K562 (cell line): ENCODE measurements at places on chromosomes 6 and 20.

DNA sequence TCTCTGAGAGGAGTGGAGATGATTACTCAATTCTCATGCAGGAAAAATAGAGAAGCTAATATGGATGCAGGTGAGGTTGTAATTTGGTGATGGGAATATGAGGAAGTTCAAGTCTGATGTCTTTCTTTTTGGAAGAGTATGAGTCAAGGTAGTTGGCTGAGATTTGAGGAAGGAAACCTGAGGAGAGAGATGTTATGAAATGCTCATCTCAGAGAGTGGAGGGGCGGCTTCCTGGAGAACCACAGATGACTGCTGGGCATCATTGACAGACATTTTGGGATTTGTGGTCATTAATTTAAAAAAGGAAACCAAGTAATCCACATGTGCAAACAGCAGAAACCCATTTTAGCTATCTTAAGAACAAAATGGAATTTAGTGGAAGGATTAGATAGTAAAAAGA lies 72.5 kb upstream of the UST start:
- DNase-seq = no peak

DNA sequence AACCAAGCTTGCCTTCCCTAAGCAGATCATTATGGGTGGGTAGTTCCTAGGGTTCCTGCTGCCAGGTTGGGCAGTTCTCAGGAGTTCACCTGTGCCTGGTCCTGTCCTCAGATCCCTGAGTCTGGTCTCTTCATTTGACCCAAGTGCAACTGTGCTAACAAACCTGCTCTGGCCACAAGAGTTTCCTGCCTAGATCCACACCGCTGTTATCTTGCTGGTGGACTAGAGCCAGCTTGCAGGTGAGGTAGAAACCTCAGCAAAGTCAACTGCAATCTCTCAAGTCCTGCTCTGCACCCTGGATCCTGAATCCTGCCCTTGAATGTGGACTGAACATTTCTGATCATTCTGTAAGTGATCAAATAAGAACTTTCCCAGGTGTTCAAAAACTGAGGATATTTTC lies 191.8 kb upstream of the LRFN2 start:
- no peak for DNase-seq

GRCh38 chr20:51640743-51641142 lies 98.2 kb upstream of the NFATC2 start:
- no peak for DNase-seq

GRCh38 chr20:46317685-46318177 lies 9.4 kb upstream of the CDH22 start:
- DNase-seq = no peak

GRCh38 chr6:80196906-80197305 lies 90.4 kb downstream of the BCKDHB start:
- DNase-seq = no peak

GRCh38 chr6:117482240-117483003 lies at the start of gene DCBLD1:
DCBLD1 (plus strand) TSS chr6:117482674; CDS start chr6:117482782, 108 bp downstream.
- peak; percentile 89 for DNase-seq

DNA sequence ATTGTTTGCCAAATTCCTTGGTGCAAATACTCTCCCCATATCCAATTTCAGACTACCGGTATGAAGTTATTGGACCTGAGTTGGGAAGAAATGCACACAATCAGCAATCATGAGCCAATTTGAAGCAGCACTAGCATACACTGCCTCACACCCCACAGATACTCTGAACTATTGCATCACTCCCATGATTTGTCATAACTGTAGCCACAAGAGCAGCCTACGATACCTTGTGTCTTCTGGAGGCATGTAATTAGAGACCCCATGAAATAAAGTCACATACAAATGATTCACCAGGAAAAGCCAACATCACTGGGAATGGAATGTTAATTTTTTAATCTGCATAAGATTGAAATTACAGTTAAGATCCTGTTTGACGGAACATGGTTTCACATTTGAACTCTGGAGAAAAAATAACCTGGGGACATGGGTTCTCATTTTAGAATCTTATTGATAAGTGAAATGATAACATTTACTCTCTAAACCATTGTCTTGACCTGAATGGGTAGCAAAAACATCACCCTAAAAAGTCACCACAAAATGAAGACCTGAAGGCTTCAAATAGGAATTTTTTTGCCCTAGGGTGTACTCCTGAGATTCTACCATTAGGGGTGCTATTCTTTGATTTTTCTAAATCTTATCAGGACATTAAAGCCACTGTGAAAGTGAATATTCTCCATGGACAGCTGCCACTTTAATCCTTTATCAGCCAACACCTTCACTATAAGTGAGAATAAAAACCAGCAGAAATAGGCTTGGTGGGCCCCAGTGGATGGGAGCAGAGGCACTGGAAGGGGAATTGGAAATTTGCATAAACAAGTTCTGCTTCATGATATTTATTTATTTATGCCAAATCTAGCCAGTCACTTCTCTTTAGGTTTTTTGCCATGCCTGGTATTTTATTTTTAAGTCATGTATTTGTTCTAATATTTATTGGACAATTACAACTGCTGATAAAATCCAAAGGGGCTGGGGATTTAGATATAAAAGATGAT lies 34.5 kb upstream of the HBS1L start:
- DNase-seq = peak; percentile 57

- DNase-seq = no peak
These were observed 1.1 kb downstream of the ZNF165 start for GRCh38 chr6:28081486-28081751.

GRCh38 chr6:134098276-134098675 lies 45.9 kb upstream of the SLC2A12 start:
- no peak for DNase-seq

GRCh38 chr20:32155017-32155981 lies 45.8 kb downstream of the TM9SF4 start:
- peak; percentile 41 for DNase-seq

- no peak for DNase-seq
These were observed 44.2 kb downstream of the MYLK4 start for GRCh38 chr6:2706558-2706957.

GRCh38 chr20:48381353-48382120 lies 446.3 kb downstream of the PREX1 start:
- no peak for DNase-seq

- no peak for DNase-seq
These were observed at the start of gene NPEPL1 for GRCh38 chr20:58692579-58693225. NPEPL1 (plus strand) TSS chr20:58692800; CDS start chr20:58692901, 101 bp downstream.

GRCh38 chr6:112437058-112437457 lies 89.9 kb downstream of the RFPL4B start:
- no peak for DNase-seq

DNA sequence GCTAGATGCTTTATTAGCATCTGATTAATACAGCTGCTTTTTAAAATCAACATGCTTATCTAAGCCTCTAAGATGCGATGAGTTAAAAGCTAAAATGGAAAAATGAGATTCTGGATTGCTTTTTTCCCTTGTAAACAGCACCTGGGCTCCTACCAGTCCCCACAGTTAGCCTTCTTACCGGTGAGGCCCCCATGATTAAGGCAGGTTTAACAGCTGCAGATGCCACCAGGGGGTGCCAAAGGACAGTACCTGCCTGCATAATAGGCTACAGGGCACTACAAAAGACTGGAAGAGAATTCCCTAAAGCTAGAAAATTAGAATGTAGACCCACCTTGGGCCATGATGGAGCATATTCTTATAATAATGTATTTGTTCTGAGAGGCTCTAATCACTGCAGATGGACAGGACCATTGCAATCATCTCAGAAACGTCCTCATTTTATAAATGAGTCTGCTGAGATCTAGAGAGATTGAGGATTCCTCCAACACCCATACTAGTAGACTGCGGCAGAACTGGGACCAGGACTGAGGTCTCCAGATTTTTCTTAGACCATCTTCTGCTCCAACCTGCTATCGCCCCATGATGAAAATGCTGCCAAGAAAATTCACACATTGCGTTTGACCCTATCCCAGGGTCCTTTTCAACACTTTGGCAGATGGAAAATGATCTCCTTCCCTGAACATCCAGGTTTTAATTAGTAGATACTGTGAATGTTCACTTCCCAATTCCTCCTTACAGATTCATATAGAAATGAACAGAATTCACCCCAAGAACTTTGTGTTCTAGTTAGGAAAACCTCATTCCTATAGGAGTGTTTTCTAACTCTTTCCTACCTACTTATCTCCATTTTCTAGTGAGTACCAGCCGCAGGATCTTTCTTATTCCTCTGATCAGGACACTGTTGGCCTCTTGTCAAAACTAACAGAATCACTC lies 148.8 kb downstream of the RPS12 start:
- DNase-seq = peak; percentile 59

- DNase-seq = no peak
These were observed 9.1 kb downstream of the SMPDL3A start for GRCh38 chr6:122798099-122798641.

DNA sequence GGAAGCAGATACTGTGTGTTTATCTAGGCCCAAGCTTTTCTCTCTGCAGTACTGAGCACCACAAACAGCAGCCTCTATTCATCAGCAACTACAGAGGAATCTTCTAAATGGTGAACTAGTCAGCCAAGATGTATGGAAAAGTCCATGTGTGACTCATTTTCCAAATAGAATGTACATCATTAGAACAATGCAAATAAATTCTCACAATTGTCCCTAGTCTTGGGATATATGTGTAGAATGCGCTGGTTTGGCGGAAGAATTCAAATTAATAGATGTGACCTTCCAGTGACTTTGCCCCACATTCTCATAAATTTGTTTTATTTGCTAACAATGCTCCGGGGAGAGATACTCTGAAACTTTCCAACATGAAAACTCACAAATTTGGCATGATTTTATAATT lies 436.2 kb downstream of the CBLN4 start:
- no peak for DNase-seq

GRCh38 chr20:3311623-3312022 lies 72.6 kb upstream of the SLC4A11 start:
- DNase-seq = no peak

- DNase-seq = no peak
These were observed 77.2 kb downstream of the TMEM242 start for GRCh38 chr6:157246048-157246630.

DNA sequence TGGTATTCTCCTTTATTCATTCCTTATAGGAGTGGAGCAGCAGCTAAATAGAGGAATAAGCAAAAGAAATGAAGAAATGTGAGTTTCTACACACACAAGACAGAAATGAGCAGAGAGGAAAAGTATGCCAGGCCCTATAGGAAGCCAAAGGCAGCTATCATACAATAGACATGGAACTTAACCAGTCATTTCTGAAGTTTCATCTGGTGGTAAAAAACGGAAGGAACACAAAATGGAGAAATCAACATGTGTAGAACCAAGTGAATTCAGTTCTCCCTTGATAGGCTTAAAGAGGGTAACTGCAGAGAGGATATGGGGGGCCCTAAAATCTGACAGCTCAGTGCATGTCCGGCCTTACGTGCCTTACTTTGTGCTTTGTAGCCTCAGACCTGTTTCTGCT lies 44.6 kb downstream of the TSBP1 start:
- DNase-seq = no peak

DNA sequence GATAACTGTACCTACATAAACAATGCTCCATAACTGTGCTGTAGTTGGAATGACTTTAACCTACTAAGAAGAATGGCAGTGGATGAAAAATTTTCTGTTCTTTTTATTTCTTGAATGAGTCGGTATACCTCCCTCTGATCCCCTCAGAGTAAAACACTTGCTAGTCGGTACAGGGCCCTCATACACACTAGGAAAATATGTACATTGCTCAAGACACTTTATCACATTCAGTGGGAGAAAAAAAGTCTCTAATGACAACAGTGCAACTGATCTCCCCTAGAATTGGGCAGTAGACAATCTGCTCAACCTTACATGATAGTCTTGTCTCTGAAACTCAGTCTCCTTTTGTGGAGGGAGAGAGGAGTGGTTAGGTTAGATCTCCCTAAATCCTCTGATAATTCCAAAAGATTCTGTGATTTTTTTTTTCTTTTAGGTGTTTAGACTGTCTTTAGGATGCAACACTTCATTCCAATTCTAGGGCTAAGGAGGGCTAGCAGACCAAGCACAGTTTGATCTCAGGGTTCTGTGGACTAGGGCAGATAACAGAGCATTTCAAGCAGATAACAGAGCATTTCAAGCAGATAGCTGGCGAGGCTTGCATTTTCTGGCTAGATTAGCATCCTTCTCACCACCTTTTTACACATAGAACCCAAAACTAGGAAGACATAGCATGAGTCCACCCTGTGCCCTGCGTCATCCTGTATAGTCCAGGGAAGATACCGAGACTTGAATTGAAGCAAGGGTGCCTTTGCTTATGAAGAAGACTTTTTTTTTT lies 100.3 kb upstream of the TNFAIP3 start:
- no peak for DNase-seq

DNA sequence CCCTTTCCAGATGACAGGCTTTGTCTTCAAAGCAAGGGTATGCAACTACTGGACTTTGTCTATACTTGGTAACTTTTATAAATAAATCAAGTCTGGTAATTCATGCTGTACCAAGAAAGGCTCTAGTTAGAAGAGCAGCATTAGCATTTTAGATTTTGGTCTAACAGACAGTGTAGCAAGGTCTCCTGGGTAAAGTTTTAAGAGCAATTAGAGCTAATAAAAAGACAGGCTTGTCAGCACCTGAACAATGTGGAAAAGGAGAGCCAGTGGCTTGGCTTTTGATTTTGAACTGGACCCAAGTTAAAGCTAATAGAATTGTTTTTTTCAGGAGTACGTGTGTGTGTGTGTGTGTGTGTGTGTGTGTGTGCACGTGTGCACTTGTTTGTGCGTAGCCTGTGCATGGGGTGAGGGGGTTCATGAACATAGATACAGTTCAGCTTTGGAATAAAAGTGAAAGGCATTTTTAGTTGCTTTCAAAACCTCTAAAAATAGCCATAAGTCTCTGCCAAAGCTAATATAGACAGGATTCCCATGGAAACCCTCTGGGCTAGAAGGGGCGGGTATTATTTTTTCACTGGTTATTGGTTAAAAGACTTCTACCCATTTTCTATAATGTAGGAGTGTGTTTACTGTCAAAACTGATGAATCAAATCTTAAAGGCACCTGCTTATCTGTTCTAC lies 138.4 kb downstream of the KCNQ5 start:
- no peak for DNase-seq

GRCh38 chr6:12608016-12608860 lies 108.3 kb upstream of the PHACTR1 start:
- no peak for DNase-seq

DNA sequence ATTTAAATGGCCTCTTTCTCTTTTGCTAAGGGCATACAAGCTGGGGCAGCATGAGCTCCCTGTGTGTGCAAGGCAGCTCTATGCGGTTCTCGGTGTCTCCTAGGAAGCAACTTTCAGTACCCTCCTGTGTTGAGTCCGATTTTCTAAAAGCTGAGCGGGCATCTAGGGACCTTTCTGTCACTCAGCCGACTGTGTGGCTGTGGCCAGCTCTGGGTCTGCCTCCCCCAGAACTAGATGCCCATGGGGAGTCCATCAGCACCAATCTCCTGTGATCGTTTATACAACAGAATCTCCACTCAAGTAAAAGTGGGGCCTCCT lies 7.5 kb downstream of the NELFCD start:
- no peak for DNase-seq

GRCh38 chr6:166355552-166355951 lies 13.2 kb upstream of the SFT2D1 start:
- DNase-seq = no peak

DNA sequence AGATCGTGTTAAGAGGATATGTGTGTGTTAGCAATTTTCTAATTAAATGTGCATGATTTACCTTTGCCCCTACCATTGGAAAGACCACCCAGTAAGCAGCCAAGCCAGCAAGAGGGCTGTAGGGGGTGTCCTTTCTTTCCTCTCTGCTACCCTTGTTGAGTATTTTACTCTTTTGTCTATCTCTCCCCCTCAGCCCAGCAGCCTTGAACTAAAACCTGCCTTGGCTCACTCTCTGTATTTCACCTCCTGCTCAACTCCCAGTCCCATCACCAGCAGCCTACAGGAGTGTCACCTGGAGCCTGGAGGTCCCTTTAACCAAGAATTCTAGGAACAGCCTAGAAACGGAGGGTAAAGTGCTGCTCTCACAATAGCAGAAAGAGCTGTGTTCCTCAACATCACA lies 81.0 kb downstream of the HIVEP2 start:
- no peak for DNase-seq

GRCh38 chr20:3045042-3045815 lies 623 bp upstream of the MRPS26 start:
- peak; percentile 16 for DNase-seq
